PC-9 (cell line): ENCODE measurements at places on chromosomes 4 and X. TPM values are rescaled to one million over a fixed set of nuclear protein-coding genes. Genes with fewer than 3 reads are reported as not detected.

GRCh38 chr4:99979872-99980271, 29.8 kb upstream of the H2AZ1 start:
- H3K36me3 ChIP-seq: no peaks in the 10 kb centered on the region
- no peaks in the 10 kb centered on the region for H3K4me1 ChIP-seq
- H3K27me3 ChIP-seq: no peaks in the 10 kb centered on the region
- no peak overlapping the region for H3K4me3 ChIP-seq
- no peak overlapping the region for H3K27ac ChIP-seq
- DNase-seq: no peak

- no peak overlapping the region for H3K27ac ChIP-seq
- H3K4me3 ChIP-seq: no peak overlapping the region
- H3K36me3 ChIP-seq: no peaks in the 10 kb centered on the region
- no peaks in the 10 kb centered on the region for H3K4me1 ChIP-seq
Observed at GRCh38 chr4:144872508-144873225, 225.3 kb downstream of the ANAPC10 start.

The VSIG1 gene
- total RNA-seq: not detected in 2 replicates

GRCh38 chrX:17021851-17022604, 75.6 kb downstream of the REPS2 start:
- H3K36me3 ChIP-seq: no peaks in the 10 kb centered on the region
- no peaks in the 10 kb centered on the region for H3K4me1 ChIP-seq
- H3K27me3 ChIP-seq: no peaks in the 10 kb centered on the region
- no peak overlapping the region for H3K4me3 ChIP-seq
- H3K27ac ChIP-seq: no peak overlapping the region

DNA sequence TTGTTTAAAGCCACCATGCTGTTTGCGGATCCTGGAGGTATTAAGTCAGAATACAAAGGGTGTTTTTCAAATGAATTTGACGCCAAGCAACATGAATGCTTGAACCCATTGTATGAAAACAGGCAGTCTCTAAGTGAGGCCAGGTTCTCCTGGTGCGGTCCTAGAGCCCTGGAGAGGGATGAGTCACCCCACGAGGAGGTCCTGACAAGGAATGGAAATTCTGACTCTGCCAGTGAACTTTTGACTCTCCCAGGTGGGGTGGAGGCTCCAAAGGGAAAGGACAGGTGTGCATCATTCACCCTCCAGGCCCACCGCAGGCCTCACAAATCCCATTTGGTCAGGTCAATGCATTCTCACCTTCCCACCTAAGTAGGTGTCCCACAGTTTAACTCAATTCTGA, 1.5 kb downstream of the TRIM2 start:
- H3K27me3 ChIP-seq: no peaks in the 10 kb centered on the region
- H3K36me3 ChIP-seq: no peaks in the 10 kb centered on the region
- peaks cover 15% of the 10 kb centered on the region for H3K4me1 ChIP-seq
- H3K4me3 ChIP-seq: peak overlapping the region; percentile 69
- peak; percentile 77 for DNase-seq
